Thoracic aorta (tissue), 2 donors: ENCODE measurements at places on chromosomes 6 and 20.

- DNase-seq, result no peak
These were observed 420.9 kb upstream of the PLCB4 start for GRCh38 chr20:8647961-8648441.

DNA sequence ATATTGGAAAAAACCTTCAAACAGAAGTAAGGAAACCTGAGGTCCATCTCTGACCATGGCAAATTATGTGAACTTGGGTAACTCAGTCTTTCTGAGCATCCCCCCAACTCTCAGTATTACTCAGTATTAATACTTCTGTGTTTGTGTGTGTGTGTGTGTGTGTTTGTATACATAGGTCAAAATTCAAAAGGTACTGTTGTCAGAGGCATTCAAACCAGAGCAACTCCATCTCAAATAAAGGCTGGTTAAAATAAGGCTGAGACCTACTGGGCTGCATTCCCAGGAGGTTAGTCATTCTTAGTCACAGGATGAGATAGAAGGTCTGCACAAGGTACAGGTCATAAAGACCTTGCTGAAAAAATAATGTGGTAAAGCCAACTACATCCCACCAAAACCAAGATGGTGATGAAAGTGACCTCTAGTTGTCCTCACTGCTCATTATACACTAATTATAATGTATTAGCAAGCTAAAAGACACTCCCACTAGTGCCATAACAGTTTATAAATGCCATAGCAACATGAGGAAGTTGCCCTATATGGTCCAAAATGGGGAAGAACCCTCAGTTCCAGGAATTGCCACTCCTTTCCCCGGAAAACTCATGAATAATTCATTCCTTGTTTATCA, 33.3 kb upstream of the SLC22A16 start:
- DNase-seq, result no peak

DNA sequence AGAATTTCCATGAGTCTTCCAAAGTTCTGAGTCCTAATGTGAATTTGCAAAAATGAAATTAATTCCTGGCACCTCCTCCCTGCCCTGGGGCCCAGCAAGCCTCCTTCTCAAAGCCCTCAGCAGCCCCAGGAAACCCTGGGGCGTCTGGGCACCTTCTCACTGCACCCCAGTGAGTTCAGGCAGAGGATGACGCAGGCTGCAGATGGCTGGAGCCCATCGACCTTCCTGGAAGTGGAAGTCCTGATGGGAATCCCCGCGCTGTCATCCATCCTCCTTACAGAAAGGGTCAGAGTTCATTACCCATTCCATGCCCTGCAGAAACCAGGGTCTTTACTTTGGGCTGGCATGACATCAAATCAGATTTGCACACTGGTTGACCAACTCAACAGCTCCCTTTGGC, 31.6 kb downstream of the DLL1 start:
- no peak for DNase-seq

DNA sequence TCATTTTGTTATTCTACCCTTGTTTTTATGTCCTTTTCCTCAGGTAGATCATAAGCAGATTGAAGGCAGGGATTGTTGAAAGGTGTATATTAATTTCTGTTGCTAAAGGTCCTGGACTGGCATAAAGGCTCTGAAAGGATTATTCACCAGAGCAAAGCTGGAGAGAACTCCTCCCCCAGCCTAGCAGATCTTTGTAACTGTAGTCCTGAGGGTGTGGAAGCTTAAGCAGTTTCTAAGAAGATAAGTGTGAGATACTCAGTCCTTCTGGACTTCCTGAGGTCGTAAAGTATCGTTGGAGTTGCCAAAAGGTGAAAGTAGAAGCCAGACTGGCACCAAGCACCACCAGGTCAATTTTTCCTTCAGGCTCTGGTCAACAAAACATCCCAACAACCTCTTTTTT, 24.2 kb downstream of the CGA start:
- no peak for DNase-seq

DNA sequence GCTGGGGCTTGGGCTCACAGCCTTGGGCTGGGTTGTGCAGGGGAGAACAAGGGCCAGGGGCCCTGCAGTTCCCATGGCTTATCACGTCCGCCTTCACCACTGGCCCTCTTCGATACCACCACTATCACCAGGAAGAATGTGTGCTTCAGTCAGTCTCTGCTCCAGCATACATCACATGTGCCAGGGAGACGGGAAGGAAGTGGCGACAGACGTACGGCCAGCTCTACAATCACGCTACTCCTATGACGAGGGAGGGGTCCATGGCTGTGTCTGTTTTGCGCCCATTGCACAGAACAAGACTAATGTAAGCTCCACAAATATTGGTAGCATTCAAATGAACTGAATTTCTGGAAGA, 72.1 kb downstream of the TRAM2 start:
- DNase-seq, result no peak

DNA sequence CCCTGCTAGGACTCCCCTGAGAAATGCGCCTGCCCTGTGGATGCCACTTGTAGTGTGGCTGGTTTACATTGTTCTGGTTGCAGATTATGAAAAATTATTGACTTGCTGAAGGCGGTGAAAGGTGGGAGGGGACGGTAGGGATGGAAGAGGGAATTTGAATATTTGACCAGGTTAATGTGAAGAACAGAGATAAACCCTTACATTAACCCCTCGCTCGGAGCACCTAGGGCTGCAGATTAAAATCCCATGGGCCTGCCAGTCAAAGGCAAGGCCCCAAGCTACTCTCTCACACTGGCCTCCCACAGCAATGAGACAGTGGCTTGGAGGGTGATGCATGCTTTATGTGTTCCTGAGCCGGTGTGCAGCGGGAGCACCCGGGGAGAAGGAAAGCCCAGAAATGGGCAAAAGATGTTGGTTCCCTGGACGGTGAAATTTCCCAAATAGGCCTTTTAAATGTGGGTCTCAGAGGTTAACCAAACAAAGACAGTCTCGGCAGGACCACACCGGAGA, 2.5 kb downstream of the FOXF2 start:
- DNase-seq, result no peak

DNA sequence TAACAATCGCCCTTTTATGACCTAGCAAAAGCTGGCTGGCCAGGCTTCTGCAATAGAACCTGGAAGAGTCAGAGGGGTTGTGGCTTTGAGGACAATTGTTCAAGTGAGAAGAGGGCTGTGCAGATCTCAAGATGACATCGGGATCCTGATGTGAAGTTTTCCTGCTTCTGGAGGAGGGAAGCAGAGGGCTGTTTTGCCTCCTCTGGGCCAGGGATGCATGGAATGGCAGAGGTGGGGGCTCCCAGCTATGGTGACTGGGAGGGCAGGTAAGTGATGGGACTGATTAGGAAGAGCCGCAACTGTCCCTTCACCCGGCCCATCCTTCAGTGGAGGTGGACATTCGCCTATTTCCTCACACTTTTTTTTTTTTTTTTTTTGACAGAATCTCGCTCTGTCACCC, 43.4 kb upstream of the BLCAP start:
- no peak for DNase-seq

DNA sequence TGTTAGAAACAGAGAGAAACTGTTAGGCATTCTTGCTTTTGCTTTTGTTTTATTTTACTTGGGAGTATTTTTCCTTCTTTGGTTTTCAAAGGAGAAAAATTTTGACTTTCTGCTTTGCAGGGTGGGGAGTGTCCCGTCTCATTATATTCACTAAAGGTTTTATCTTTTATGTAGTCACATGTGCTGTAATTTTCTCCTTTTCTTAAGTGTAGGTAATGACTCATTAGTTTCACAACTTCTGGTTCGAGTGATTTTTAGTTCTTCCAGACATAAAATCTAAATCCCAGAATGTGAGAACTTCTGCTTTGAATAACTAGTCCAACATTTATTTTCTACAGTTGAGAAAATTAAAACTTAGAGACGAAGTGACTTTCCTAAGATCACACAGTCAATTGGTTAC, 37.7 kb downstream of the ADGRF1 start:
- DNase-seq, result no peak

GRCh38 chr6:110366975-110367374, 8.8 kb upstream of the METTL24 start:
- no peak for DNase-seq

DNA sequence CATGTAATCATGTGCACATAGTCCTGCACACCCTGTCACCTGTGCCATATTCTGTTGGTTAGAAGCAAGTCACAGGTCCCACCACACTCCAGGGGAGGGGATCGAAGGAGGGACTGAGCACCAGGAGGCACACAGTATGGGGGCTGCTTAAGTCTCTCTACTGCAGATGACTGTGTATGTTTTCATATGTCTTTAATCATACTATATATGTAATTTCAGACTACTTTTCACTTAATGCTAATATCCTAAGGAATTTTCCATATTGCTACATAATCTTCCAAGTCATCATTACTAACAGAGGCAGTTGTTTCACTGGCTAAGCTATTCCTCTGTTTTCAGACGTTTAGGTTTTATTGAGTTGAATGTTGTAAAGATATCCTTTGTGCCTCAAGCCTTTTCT, 10.8 kb downstream of the EFCAB8 start:
- DNase-seq, result no peak

DNA sequence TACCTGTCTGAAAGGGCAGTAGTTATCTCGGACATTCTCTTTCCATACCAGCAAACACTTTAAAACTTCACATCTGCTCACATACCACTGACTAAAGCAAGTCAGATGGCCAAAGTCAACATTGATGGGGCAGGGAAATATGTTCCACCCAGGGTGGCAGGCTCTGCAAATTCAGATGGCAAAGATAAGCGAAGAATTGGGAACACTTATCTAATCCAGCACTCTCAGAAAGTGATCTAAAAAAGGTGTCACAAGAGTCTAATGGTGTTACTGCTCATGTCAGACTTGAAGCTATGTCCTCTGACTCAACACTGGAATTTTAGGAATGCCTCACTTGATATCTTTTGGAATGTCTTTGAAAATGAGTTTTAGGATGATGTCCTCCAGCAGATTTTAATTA, 1086.2 kb downstream of the KIF16B start:
- no peak for DNase-seq

- DNase-seq, result no peak
These were observed 2.0 kb downstream of the BTBD9 start for GRCh38 chr6:38637756-38638155.

DNA sequence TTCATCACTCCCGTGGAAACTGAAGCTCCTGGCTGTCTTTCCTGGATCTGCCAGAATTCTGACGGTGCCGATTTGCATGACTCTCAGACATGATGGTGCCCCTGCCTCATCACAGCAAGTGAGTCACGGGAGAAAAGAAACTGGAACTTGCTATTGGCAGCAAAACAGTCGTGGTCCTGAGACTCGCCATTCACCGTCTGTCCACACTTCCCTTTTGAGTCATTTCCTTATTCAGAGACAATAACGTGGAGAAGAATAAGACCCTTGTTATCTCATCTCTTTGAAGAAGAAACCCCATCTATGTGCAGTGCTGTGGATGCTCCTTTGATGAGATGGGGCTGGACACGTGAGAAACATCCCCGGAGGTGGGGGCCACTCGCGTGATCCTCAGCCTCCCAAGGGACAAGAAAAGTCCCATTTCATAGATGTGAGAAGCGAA, 4.2 kb downstream of the GPR31 start:
- DNase-seq, result no peak

DNA sequence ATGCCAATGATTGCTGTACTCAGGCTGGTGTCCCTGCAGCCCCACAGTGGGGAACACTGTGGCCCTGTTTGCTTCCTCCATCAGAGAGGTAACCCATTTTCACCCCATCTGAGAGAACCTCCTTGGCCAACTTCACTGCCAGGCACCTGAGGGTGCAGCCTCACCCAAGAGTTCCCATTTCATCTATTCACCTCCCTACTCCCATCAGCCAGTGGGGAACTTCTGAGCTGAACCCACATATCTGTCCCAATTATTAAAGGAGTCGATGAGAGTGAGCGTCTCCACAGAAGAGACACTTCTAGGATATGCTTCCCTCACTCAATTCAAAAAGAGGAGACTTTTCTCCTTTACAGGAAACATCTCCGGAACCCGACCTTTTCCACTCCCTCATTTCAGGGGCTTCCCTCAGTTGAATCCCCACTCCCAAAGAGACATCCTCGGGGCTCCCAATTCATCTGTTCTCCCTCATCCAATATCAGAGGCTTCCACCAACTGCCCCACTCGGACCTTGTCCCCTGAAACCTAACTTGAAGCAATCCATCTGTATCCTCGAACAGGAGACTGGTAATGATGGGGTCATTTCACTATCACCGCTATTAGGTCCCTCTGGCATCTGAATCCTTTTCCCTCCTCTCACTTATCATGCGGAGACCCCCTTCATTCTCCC, 988 bp downstream of the UBE2V1 start:
- DNase-seq, result no peak

DNA sequence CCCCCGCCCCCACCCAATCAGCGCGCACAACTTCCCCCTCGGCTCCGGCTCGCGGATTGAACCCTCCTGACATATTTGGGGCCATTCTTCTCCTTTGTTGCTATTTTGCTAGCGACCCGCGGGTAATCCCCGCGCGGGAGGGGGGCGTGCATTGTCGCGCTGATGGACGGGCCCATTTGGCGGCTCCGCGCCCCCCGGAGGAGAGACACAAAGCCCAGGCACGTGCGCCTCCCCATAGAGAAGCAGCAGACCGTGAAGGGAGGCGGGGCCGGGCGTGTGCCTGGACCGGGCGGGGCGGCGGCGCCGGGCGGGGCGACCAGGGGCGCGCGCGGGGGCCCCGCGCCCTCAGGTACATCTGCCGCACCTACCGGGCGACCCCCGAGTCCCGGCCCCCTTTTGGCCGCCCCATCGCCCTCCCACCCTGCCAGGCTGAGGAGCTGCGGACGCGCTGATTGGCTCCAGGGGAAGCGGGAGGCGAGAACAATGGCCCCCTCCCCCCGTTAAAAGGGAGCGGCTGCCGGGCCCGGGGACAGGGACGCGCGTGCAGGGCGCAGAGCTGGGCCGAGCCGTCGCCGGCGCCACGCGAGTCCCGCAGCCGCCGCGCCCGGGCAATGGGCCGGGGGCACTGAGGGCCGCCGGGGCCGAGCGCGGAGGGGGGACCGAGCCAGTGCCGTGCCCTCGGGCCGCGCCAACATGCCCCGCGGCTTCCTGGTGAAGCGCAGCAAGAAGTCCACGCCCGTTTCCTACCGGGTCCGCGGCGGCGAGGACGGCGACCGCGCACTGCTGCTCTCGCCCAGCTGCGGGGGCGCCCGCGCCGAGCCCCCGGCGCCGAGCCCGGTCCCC, at the start of gene INSM1:
Gene INSM1 (plus strand): TSS at position 530 of the 843 bp plus-strand sequence. CDS start 164 bp downstream, at position 694.
- no peak for DNase-seq

- DNase-seq, result no peak
These were observed 31.7 kb upstream of the RAB22A start for GRCh38 chr20:58277578-58278472.

DNA sequence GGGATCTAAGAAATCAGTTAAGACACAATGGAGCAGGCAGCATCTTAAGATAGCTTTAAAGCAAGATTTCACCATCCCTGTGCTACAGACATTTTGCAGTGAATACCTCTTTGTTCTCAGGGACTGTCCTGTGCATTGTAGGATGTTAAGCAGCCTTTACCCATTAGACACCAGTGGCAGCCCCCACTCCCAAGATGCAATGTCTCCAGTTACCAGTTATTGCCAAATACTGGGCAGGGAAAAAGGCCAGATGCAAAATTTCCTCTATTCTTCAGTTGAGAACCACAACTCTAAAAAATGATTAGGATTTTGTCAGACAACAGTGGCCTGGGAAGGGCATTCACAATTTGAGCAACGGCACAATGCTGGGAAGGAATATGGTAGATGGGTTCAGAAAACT, 6.1 kb downstream of the FBXO5 start:
- no peak for DNase-seq
